Femur (tissue), 1 donor: ENCODE measurements at places on chromosomes 12 and 14.

DNA sequence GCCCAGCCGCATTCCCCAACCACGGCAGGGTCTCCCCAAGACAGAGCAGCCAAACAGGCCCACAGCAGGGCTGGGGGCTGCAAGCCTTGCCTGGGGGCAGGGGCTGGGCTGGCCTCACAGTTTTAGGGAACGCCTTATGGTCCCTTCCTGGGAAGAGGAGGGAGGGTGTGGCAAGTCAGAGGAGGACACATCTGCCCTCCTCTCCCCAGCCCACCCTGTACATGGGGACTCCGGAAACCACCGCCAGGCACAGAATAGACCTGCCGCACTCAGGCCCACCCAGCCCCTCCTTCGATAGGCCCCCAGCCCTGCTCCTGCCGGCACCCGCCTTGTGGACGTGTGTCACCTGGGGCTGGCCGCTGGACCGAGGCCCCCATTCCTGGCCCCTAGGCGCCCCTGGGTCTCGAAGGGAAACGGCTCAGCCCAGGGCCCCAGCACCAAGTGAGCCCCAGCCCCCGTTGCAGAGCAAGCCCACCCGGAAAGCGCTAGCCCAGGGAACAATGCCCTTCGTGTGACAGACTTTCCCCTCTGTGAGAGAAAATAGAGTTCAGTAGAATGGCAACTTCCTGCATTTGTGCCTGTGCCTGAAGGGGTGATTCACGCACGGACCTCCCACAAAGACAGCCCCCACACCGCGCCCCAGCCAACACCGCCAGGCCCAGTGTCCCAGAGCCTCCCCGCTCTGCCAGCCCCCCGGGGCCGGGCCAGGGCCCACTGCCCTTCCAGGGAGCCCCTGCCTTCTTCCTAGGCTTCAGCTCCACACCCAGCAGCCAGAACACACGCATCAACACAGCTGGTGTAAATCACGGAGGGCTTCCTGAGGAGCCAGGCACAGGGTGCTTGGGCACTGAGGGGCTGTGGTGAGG lies 12.0 kb upstream of the NUDT14 start:
- DNase-seq: no peak

GRCh38 chr14:92677087-92677668 lies 71.2 kb downstream of the LGMN start:
- DNase-seq: no peak

- no peak for DNase-seq
These were observed 5.5 kb upstream of the GPR19 start for GRCh38 chr12:12701457-12701856.

DNA sequence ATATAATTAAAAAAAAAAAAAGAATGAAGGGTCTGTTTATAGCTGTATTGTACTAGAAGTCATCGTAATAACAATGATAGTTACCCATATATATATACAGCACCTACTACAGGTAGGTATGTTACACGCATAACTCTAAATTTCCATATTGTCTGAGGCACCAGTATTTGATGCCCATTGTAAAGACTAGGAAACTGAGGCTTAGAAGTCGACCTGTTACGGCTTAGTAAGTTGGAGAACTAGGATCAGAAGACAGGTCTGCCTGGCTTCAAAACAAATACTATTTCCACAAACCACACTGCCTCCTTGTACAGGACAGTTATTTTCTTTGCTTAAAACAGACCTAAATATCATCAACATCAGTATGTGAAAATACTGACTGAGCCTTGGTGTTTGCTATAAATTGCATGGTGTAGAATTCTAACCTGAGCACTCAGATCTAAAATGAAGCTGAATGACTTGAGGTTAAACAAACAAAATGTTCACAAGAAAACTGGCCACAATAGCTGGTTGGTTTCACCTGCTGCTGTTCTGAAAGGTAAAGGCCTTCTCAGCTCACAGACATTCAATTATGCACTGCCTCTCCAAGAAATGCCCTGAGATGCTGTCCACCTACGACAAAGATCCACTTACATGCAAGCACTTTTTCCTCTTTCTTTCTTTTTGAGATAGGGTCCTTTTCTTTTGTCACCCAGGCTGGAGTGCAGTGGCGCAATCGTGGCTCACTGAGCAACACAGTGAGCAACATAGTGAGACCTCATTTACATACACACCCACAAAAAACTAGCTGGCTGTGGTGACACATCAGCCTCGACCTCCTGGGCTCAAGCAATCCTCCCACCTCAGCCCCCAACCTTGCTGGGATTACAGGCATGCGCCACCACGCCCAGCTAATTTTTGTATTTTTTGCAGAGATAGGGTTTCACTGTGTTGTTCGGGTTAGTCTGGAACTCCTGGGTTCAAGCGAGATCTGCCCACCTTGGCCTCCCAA lies 35.7 kb downstream of the SSH1 start:
- DNase-seq: no peak
